ENCODE measurements at places on chromosomes 5 and 9. TPM values are rescaled to one million over a fixed set of nuclear protein-coding genes. Genes with fewer than 3 reads are reported as not detected.

Gene POLR3G
- total RNA-seq, result 63.6 TPM

Gene BNC2
- 28.1 TPM for total RNA-seq

Gene GMCL2
- not detected for total RNA-seq

DNA sequence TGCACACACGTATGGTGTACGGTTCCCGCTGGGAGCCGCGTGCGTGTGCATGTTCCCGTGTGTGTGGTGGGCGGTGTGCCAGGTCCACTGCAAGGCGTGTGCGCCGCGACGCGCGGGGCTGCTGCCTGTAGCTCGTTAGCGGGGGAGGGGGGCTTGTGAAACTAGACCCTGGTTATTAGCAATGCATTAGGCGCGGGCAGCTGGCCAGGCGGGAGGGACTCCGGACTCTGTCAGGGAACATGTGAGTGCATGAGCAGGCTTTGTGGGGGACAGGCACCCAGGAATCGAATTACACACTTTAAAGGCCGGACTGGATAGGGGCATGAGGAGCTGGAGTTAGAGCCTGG is 32.2 kb upstream of the ENHO start:
- DNase-seq, result no peak
- H3K4me1 ChIP-seq, result peaks cover 40% of the 10 kb centered on the region
- H3K27me3 ChIP-seq, result peaks cover 3% of the 10 kb centered on the region

DNA sequence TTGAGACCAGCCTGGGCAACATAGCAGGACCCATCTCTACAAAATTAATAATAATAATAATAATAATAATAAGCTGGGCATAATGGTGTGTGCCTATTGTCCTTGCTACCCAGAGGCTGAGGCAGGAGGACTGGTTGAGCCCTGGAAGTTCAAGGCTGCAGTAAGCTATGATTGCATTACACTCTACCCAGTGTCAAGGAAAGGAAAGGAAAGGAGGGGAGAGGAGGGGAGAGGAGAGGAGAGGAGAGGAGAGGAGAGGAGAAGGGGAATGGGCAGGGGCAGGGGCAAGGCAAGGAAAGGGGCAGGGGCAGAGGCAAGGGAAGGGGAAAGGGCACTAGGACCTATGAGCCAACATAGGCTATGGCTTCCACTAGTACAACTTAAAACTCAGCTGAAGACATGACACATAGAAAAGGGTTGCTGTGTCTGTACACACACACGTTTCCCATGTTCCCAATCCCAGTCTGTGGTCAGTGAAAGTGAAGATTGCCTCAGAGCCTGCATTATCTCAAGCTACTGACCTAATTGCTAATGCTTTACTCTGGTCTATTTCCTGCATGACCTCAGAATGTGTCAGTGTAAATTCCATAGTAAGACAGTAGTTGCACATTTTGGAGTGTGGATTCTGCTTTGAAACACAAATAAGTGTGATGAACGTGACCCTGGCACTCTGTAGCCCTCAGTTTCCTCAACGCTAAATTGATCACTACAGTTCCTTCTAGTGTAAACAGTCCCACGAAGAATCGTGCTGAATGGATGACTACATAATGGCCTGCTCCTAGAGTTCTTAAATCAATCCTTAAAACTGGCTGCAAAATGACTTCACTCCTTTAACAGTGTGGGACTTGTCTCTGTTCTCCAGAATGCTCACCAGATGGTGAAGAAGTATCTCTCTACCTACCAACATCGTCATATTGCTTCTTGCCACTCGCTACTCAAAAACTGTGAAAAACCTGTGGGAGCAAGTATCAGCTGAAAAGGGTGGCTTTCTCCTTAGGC is 497.0 kb downstream of the RAB3C start:
- no peaks in the 10 kb centered on the region for H3K4me1 ChIP-seq
- no peak overlapping the region for H3K27ac ChIP-seq
- H3K27me3 ChIP-seq, result no peaks in the 10 kb centered on the region
- H3K36me3 ChIP-seq, result no peaks in the 10 kb centered on the region

GRCh38 chr5:81268521-81269196 is 32.7 kb upstream of the ZCCHC9 start:
- H3K36me3 ChIP-seq, result no peaks in the 10 kb centered on the region
- no peak overlapping the region for H3K27ac ChIP-seq
- peaks cover 25% of the 10 kb centered on the region for H3K4me1 ChIP-seq
- H3K27me3 ChIP-seq, result no peaks in the 10 kb centered on the region

DNA sequence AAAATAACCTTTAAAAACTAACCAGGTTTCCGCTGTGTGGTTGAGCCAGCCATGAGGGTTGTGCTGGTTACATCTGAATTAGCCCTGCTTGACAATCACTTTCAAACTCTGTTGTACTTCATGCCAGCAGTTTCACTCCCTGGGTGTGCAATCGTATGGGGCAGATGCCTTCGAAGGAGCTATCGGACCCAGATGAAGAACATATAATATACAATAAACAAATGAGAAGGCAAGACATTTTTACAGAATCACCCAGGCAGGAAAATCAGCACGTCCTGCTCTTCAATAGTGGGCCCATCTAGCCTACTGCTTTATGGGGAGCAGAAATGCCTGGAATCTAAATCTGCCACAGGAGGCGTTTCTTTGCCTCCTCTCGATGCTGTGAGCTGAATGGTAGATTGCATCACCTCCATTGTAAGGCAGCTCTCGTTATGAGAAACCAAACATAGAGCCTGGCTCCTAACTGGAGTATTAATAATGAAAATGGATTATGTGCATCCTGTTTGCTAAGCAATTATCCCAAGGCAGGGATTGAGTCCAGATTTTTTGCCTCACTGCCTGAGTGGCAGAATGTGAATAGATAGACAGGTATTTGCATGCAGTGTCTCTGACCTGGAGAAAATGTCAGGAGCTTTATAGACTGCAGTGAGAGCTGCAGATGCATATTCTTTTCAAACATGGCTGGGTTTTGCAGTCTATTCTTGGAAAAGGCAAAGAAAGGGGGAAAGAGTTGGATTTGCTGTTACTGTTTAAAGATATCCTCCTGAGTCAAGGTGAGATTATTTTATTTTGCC is 143.3 kb upstream of the SMARCA2 start:
- no peak overlapping the region for H3K27ac ChIP-seq
- H3K36me3 ChIP-seq, result no peaks in the 10 kb centered on the region
- DNase-seq, result peak; percentile 16
- no peak overlapping the region for H3K4me3 ChIP-seq

DNA sequence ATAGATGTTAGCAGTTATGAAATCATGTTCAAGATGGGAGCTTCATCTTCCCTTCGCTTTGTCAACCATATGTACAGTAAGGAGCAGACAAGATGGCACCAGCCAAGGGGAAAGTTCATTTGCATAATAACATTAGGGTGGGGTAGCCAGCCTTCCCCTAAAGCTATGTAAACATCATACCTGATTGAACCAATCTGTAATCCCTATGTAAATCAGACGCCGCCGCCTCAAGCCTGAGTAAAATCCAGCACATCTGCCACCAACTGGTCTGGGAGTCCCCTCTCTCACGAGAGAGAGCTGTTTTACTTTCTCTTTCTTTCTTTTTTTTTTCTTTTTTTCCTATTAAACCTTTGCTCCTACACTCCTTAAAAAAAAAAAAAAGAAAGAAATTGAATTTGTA is 30.8 kb upstream of the REEP2 start:
- H3K4me3 ChIP-seq, result no peak overlapping the region
- H3K27ac ChIP-seq, result no peak overlapping the region
- no peaks in the 10 kb centered on the region for H3K4me1 ChIP-seq
- DNase-seq, result no peak
- no peaks in the 10 kb centered on the region for H3K27me3 ChIP-seq

- H3K27ac ChIP-seq, result no peak overlapping the region
- H3K36me3 ChIP-seq, result no peaks in the 10 kb centered on the region
- no peaks in the 10 kb centered on the region for H3K27me3 ChIP-seq
- H3K4me1 ChIP-seq, result no peaks in the 10 kb centered on the region
- no peak overlapping the region for H3K4me3 ChIP-seq
Measured at GRCh38 chr5:80607343-80607742, 37.3 kb upstream of the ANKRD34B start.

DNA sequence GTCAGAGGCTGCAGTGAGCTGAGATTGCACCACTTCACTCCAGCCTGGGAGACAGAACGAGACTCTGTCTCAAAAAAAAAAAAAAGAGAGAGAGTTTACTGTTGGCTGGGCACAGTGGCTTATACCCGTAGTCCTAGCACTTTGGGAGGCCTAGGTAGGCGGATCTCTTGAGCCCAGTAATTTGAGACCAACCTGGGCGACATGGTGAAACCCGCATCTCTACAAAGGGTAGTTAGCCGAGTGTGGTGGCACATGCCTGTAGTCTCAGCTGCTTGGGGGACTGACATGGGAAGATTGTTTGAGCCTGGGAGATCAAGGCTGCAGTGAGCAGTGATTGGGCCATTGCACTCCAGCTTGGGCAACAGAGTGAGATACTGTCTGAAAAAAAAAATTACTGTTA is 12.6 kb downstream of the HABP4 start:
- peaks cover 15% of the 10 kb centered on the region for H3K36me3 ChIP-seq
- peaks cover 47% of the 10 kb centered on the region for H3K4me1 ChIP-seq
- peak overlapping the region; percentile 21 for H3K27ac ChIP-seq
- no peak for DNase-seq
- H3K27me3 ChIP-seq, result no peaks in the 10 kb centered on the region

DNA sequence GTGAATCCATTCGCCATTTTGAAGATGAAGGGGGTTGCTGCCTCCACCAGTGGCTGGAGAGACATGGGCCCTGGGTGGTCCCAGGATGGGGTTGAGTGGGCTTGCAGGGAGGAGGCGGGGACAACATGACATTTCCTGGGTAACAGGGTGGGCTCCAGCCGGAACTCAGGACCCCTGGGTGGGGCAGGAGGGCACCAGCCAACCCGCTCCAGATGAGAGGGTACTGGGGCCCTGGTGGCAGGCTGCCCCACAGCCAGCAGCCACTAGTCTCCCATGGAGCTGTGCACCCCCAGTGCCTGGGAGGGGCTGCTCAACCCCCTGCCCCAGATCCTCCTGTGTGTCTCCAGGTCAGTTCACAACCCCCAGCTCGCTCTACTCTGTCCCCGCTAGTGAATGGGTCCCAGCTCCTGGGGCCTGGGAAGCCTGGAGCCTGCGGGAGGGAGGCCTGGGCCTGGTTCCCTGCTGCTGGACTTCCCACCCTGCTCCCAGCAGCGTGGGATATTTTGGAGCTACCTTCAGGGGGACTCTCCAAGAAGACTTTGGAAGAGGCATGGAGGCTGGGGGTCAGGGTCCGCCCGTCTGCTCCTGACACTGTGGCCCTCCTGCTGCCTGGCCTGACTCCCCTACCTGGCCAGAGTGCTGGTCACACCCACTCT is 55.9 kb downstream of the AHRR start:
- no peak overlapping the region for H3K4me3 ChIP-seq
- H3K27me3 ChIP-seq, result peaks cover 13% of the 10 kb centered on the region
- no peaks in the 10 kb centered on the region for H3K36me3 ChIP-seq
- peaks cover 2% of the 10 kb centered on the region for H3K4me1 ChIP-seq

- peaks cover 37% of the 10 kb centered on the region for H3K27me3 ChIP-seq
- no peaks in the 10 kb centered on the region for H3K36me3 ChIP-seq
- H3K4me1 ChIP-seq, result 0 out of 2 replicates have a peak, but pooled peaks cover 4% of the 10 kb centered on the region
- no peak overlapping the region for H3K27ac ChIP-seq
- DNase-seq, result no peak
Measured at GRCh38 chr9:97704345-97704677, 7.2 kb upstream of the XPA start.

- H3K4me1 ChIP-seq, result peaks cover 6% of the 10 kb centered on the region
- peaks cover 31% of the 10 kb centered on the region for H3K27me3 ChIP-seq
- peaks cover 15% of the 10 kb centered on the region for H3K36me3 ChIP-seq
- no peak overlapping the region for H3K27ac ChIP-seq
Measured at GRCh38 chr5:62029303-62029702, 276.7 kb upstream of the KIF2A start.

DNA sequence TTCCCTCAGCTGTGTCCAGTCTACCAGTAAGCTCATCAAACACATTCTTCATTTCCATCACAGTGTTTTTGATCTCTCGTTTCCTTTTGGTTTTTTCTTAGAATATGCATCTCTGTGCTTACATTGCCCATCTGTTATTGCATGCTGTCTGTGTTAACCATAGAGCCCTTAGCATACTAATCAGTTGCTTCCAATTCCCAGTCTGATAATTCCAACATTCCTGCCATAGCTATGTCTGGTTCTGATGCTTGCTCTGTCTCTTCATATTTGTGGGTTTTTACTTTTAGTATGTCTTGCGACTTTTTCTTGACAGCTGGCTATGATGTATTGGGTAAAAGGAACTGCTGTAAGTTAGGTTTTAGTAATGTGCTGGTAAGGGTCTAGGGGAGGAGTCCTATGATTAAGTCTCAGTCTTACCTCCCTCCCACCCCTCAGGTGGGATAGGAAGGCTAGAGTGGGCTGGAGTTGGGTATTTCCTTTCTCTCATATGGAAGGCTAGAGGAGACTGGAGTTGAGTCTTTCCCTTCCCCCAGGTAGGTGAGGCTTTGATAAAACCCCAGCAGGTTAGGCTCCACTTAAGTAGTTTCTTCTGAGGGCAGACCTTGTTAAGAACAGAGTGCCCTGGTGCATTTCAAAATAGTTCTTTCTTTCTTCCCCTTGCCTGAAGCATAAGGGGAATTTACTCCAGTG is 99.1 kb upstream of the RASGRF2 start:
- H3K36me3 ChIP-seq, result peaks cover 13% of the 10 kb centered on the region
- H3K4me3 ChIP-seq, result no peak overlapping the region
- no peak for DNase-seq
- no peaks in the 10 kb centered on the region for H3K27me3 ChIP-seq

DNA sequence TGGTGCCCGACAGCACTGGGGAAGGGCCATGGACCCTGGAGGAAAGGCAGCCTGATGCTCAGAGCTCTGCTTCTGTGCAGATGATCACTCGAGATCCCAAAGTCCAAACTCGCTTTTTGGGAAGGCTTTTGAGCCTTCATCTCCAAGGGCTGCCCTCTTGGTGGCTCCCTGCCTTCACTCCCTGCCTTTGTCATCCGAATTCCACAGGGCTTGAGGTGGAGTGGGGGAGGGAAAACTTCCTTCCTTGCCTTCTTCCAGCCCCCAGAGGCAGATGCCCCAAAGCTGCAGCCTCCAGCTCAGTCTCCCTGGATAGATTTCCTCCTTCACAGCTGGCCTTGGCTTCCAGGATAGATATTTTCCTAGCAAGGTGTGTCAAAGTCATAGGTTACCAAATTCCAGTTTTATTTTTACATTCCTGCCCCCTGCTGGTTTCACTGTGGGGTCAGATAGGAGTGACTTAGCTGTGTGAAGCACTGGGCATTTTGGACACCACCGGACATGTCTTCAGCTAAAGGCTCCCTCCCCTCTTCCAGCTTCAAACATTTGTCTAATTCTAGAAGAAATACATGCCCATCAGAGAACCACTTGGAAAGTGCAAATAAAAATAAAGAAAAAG is 268.2 kb downstream of the HSPA4 start:
- H3K4me1 ChIP-seq, result peaks cover 40% of the 10 kb centered on the region
- no peak for DNase-seq
- no peak overlapping the region for H3K4me3 ChIP-seq

DNA sequence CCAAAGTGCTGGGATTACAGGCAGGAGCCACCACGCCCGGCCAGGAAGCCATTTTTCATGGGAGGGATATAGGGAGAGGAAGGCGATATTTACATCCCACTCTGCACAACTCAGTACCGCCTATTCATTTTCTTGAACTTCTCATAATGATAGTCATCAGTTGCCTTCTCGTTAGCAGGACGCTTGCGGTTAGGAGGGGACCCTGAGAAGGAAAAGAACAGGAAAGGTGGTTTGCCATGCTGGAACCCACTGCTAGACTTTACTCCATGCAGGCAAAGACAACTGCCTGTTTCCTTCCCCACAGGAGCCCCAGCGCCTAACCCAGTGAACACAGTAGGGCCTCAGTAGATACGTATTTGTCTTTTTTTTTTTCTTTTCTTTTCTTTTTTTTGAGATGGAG is 4.1 kb upstream of the TOR1A start:
- peaks cover 33% of the 10 kb centered on the region for H3K36me3 ChIP-seq
- H3K4me1 ChIP-seq, result peaks cover under 1% of the 10 kb centered on the region
- no peak for DNase-seq
- H3K4me3 ChIP-seq, result no peak overlapping the region
- no peak overlapping the region for H3K27ac ChIP-seq
- H3K27me3 ChIP-seq, result no peaks in the 10 kb centered on the region
